ENCODE measurements at places on chromosomes 16 and 17.

DNA sequence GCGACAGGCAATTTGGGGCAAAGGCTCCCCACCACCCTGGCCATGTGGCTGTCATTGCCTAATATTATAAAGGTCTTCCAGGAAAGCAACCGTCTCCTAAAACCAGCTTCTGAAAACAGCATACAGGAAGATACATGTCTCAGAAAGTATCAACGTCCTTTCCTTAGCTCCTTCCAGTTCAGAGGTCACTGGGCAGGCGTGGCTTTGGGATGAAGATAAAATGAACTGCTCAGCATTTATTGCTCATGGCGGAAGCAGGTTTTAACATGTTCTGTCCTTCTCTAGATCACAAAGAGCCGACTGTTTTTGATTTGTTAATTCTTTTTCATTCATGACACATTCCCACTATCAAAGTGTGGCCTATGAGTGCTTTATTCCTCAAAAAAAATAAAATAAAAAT lies 8.0 kb downstream of the CFAP20 start:
- DNase-seq, result no peak

DNA sequence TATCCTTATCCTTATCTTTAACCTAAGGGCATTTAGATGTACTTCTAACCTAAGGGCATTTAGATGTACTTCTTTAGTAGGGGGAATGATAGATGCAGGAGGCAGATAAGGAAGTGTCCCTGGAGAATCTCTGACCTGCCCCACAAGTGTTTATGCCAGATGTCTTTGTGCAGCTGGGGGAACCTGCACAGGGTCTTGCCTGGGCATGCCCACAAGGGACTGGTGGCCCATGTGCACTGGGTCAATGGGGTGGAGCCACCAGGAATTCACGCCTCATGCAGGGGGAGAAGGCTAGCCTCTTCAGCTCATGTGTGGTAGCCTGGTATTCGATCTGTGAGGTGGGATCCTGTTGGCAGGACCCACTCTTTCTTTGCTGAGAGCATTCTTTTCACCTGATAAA lies 38.0 kb downstream of the CA10 start:
- DNase-seq, result no peak

DNA sequence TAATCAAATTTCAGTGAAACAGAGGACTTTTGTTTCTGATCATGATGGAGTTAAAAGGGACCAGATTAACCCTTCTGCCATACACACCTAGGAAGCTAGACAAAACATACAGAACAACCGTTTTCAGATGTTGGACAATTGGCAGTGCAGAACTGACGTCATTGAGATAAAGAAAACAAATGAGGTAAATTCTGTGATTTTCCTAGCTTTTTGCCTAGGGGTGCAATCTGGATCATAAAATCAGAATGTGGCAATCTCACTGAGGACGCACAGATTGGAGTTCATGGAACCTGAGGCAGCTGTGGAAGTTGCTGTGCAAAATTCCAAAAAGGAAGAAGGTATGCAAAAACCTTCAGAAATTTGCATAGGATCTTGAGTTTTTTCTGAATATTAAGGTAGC lies 15.0 kb upstream of the USP32 start:
- DNase-seq, result no peak

DNA sequence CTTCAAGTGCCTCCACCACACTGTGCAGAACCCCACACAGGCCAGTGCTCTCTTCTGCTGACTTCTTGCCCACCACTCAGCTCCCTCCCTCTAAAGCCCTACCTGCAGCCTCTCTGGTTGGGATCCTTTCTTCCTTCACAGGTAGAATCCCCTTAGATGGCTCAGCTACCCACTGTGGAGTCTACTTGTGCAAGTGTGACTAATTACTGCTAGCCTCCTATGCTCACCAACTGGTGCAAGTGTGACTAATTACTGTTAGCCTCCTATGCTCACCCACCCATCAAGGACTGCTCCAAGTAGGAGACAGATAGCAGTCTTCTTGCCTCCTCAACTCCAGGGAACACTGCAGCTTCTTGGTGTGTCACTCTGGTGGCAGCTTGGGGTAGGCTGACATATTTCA lies 43.6 kb downstream of the TEX14 start:
- no peak for DNase-seq

DNA sequence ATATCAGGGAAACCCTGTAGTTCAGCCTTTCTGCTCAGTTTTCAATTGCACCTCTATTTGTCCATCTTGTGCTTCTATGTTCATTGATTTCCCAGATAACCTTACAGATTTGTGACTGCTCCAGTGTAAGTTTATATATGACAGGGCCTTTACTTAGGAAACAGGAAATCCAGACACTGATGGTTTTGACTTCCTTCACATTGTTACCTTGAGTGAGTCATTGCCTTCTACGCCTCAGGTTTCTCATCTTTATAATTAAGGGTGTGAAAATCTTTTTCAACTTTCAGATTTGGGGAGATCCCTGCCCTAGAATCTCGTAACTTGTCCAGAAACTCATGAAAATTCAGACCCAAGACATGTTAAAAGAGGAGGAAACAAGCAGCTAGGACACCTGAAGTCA lies 342.4 kb upstream of the TBX2 start:
- no peak for DNase-seq

GRCh38 chr17:78962345-78962983 lies 17.3 kb downstream of the LGALS3BP start:
- DNase-seq, result no peak

DNA sequence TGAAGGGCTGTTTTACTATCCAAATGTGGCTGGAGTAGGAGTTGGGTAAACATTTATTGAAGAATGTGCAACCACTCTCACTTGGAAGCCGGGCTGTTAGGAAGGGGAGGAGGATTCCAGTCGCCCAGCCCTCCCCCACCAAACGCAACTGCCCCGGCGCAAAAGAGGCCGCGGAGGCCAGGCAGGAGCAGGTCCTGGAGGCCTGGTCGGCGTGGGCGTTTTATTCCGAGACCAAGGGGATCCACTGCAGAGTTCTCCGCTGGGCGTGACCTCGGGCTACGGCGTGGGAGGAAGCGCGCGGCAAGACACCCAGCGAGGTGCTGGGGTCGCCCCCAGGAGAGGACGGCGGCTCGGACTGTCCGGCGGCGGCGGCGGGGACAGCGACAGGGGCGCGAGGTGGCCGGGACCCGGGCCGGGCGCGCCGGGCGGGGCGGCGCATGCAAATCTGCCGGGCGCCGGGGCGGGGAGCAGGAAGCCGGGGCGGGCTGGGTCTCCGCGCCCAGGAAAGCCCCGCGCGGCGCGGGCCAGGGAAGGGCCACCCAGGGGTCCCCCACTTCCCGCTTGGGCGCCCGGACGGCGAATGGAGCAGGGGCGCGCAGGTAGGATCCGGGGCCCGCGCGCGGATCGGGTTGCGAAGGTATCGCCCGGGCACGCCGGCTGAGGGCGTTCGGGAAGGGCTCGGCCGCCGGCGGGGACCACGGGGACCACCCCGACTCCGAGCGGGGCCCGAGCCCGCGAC lies at the start of gene IL4R:
IL4R (plus strand) TSS at position 553 of the 739 bp plus-strand sequence. CDS start 26,230 bp downstream, outside the sequence.
- DNase-seq, result peak; percentile 35

Data from stimulated activated CD4-positive, alpha-beta T cell treated with anti-CD3 and anti-CD28 coated beads, TNF-alpha, amount 100 ng/mL, for 1 hour (primary cell).